ENCODE measurements at places on chromosomes 11 and 22.

- no peak for DNase-seq
Measured at GRCh38 chr11:16393340-16393739, 37.0 kb upstream of the SOX6 start.

GRCh38 chr11:133811850-133812685 lies 33.2 kb downstream of the SPATA19 start:
- no peak for DNase-seq

DNA sequence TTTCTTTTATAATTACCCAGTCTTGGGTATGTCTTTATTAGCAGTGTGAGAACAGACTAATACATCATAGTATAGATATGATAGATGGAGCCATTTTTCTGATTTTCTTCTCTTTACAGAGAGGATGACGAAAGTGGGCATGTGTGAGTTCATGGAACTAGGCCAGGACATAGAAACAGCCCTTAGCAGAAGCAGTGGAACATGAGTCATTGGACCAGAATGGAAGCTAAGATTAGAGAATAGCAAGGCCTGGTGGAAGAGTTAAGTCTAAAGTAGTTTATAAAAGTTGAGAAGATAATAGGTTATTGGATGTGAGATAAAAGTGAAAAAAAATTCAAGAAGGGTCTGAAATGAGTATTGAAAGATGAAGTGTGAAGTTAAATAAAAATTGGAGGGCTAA lies 97.0 kb upstream of the MPPED2 start:
- no peak for DNase-seq

- no peak for DNase-seq
Measured at GRCh38 chr22:39690881-39691605, 120.5 kb downstream of the CACNA1I start.

- DNase-seq = no peak
Measured at GRCh38 chr11:129596351-129596750, 219.3 kb upstream of the TMEM45B start.

DNA sequence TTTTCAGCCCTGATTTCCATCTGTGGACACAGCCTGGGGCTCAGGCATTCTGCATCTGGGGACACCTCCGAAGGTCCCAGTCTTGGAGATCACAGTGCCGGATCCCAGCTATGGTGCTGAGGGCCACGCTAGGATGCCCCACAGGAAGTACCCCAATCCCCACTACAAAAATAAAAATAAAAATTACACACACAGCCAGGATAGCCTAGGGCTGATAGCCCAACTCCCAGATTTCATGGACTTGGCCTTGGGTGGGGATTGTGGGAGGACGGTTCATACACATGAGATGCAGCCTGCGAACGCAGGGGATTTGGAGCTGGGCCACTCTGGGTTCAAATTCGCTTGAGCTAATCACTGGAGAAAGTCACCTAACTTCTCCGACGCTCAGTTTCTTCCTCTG lies 237.7 kb downstream of the BUD13 start:
- no peak for DNase-seq

DNA sequence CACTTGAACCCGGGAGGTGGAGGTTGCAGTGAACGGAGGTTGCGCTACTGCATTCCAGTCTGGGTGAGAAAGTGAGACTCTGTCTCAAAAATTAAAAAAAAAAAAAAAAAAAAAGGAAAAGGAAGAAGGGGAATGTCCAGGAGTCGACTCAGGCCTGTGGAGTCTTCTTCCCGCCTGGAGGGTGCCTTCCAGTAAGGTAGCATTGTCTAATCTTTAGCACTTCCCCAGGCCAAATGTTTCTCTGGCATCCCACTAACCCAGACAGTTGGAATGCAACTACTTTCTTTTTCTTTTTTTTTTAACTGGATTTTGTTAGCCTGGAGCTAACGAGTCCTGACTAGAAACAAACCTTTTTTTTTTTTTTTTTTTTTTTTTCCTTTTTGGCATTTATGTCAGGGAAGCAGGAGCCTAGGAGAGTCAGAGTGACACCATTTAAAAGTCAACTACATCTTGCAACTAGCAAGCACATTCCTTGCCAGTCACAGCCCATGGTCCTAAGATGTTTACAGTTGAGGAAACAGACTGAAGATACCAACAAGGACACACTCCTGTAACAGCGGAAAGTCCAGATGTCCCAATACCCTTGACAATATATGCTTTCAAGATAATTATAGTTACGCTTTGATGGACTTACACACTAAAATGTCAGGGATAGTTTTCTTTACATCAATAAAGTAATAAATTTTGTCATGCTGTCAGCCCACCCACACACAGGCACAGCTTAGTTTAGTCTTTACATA lies 10.6 kb downstream of the PLET1 start:
- DNase-seq = no peak

- no peak for DNase-seq
Measured at GRCh38 chr11:62707277-62707861, at the start of the genes BSCL2 and GNG3. TSS of gene BSCL2 (minus strand) at chr11:62707424. CDS start at chr11:62707195, 229 bp downstream. TSS of gene GNG3 (plus strand) at chr11:62707676. CDS start at chr11:62708296, 620 bp downstream.

DNA sequence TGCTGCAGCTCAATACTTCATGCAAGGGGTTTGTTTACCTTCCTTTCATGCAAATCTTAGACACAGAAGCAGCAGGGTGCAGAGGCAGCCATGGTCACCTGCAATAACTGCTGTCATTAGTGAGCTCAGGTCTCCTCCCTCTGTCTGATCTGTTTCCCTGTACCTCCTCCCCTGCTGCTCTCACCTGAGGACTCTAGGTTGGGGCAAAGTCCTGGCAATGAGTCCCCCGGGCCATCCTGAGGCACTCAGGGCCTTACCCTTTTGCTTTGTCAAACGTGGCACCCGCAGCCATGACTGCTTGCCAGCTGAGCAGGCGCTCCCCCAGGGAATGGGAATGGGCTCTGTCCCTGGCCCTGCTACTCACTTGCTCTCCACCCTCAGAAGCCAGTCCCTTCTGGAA lies 3.9 kb downstream of the LRRC10B start:
- no peak for DNase-seq

- no peak for DNase-seq
Measured at GRCh38 chr11:1988667-1989317, 8.8 kb downstream of the H19 start.

DNA sequence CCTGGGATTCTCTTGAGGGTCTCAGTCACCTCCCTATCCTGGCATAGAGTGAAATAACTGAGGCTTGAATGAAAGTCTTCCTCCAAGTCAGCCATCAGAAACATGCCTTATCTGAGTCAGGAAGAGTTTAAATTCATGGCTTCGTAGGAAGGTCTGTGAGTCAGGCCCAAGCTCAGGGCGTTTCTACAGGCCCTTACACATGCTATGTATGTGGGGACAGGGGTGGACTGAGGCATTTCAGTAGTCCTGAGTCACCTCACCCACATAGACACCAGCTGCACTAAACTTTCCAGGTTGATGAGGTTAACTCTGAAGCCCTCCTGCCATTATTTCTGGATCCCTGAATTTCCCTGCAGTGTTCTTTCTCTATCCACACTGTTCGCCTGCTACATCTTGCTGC lies 134.6 kb upstream of the RCN1 start:
- DNase-seq = no peak

- no peak for DNase-seq
Measured at GRCh38 chr22:32800158-32800882, 1.2 kb upstream of the TIMP3 start.

GRCh38 chr11:118631142-118631909 lies 23.9 kb downstream of the PHLDB1 start:
- no peak for DNase-seq

- no peak for DNase-seq
Measured at GRCh38 chr11:95067841-95068219, 1.1 kb downstream of the SRSF8 start.

DNA sequence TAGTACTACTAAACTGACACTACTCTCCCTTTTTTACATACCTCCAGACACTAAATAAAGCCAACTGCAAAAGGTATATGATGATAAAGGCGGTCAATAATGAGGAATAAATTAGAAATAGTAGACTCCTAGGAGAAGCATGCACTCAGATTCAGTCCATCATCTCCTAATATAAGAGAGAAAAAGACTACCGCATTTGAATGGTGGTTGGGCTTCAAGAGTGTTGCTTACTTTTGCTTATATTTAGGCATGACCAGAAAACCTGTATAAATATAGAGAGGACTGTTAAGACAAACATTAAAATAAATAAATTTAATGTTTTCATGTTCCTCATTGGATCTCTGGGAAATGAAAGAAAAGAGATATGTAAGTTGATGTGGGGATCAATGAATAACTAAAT lies 1137.0 kb downstream of the FAM181B start:
- no peak for DNase-seq

- DNase-seq = no peak
Measured at GRCh38 chr11:117071344-117071787, 26.9 kb downstream of the SIK3 start.

- no peak for DNase-seq
Measured at GRCh38 chr22:45067731-45068130, 57.9 kb upstream of the PHF21B start.

DNA sequence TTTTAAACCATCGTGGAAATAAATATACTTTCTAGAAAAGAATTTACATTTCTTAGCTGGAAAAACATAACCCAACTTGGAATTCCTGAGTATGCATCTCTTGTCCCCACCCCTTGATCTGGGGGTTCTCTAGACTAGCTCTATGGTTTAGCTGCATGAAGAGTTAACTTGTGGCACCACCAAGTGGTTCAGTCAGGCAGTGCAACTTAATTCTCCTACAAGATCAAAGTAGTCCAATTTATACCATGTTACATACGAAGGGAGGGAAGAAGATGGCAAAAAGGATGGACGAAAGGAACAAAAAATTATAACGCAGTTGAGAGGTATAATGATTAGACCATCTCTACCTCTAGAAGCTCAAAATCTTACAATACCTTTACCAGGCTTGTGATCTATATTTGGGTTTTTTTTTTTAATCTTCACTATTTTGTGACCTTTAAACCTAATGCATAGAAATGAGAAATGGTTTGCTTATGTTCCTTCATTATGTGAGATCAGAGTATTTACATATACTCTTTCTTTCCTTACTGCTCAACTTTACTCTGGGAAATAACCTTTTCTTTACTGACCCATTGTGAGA lies 28.5 kb upstream of the ALKBH3 start:
- no peak for DNase-seq

- no peak for DNase-seq
Measured at GRCh38 chr11:17767914-17768313, 33.3 kb downstream of the KCNC1 start.

DNA sequence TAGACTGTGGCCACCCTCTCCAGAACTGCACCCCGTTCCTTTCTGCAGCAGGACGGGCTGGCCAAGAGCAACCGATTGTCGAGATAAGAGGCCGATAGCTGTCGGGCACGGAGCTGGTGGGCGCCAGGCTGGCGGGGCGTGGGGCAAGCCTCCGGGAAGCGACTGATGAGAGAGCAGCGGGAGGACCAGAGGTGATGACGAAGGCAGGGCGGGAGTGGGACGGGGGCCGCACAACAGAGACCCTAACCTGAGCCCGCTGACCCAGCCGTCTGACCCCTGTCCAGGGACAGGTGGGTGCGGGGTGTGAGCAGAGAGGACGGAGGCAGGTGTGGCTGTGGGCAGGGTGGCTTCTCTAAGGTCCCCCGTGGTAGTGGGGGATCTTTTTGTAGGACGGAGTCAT lies 7.3 kb upstream of the BRSK2 start:
- DNase-seq = no peak

DNA sequence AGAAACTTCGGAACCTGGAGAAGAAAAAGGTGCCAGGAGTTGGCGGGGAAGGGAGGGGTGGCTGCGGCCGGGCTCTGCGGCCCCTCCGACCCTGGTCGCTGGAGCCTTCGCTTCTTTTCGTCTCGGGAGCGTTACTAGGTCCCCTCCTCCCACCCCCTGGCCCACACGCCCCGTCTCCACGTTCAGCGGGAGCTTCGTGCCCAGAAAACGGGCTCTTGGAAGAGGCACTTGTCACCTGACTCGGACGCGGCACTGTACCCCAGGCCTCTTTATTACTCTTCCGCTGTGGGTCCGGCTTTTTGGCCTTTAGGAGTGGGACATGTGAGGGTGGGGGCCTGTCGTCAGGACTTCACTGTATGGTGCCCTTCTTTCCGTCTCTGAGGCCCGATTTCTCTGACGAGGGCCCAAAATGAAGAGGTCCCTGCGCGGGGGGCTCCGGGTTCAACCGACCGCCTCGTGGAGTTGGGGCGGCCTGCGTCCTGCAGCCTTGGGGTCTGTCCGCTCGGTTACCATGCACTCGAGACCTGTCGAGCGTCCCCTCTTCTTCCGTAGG lies 1.2 kb downstream of the CAPRIN1 start:
- DNase-seq = no peak

DNA sequence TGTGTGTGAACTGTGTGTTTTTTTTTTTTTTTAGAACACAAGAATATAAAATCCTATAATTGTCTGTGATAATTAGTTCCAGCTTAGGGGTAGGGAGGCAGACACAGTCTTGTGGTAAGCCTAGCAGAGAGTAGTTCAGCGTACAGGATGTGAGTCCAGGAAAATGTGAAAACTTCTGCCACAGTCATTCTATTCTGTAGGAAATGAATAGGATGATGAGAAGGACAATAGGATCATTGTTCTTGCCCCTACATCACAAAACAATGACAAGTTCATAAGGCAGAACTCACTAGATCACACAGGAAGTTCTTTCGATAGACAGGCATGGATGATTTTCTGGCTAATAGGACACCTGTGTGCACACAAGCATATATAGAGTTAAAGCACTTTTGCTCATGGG lies 132.2 kb downstream of the NAV2 start:
- no peak for DNase-seq

- no peak for DNase-seq
Measured at GRCh38 chr11:29124470-29124869, 892.4 kb downstream of the KCNA4 start.

DNA sequence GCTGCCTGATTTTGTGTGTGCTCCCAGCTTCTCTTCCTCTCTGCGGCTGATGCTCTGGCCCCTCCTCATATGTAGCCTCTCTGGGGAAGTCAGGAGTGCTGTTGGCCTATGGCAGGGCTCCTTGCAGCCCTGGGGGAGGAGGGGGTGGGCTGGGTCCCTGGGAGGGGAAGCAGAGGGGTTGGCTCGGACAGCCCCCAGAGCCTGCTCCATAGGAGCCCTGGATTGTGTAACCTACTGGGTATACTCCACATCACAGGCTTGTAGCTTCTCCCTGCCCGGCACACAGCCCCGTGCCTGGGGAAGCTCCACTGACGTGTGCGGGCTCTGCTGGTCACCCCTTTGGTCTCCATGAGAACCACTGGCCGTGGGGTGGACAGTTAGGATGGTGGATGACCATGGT lies 113.8 kb downstream of the ST3GAL4 start:
- no peak for DNase-seq

DNA sequence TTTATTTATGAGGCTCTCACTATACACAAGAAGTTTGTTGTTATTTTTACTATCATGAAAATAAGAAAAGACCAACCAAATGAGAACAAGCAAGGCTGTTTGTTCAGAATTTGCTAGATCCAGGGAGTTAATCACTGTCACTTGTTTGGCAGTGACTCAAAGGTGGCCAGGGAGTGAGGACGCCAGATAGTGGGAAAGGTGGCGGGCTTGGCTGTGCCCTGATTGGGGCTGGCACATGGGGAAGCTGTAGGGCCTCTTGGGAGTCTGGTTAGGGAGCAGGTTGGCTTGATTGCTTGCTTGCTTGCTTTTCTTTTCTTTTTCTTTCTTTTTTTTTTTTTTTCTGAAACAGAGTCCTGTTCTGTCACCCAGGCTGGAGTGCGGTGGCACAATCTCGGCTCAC lies 53.1 kb upstream of the SLC22A12 start:
- DNase-seq = no peak

GRCh38 chr11:15212876-15213275 lies 98.2 kb downstream of the INSC start:
- no peak for DNase-seq

All from epithelial cell of proximal tubule (primary cell).